ENCODE measurements at places on chromosomes 1 and 21.

- DNase-seq, result no peak
Measured at GRCh38 chr1:34163792-34164731, 968 bp downstream of the CSMD2 start.

- DNase-seq, result no peak
Measured at GRCh38 chr1:48470950-48471690, 884 bp downstream of the SPATA6 start.

GRCh38 chr1:173383351-173383750, 93.8 kb upstream of the PRDX6 start:
- no peak for DNase-seq

GRCh38 chr1:245956225-245956624, 550.9 kb downstream of the SMYD3 start:
- peak; percentile 33 for DNase-seq

DNA sequence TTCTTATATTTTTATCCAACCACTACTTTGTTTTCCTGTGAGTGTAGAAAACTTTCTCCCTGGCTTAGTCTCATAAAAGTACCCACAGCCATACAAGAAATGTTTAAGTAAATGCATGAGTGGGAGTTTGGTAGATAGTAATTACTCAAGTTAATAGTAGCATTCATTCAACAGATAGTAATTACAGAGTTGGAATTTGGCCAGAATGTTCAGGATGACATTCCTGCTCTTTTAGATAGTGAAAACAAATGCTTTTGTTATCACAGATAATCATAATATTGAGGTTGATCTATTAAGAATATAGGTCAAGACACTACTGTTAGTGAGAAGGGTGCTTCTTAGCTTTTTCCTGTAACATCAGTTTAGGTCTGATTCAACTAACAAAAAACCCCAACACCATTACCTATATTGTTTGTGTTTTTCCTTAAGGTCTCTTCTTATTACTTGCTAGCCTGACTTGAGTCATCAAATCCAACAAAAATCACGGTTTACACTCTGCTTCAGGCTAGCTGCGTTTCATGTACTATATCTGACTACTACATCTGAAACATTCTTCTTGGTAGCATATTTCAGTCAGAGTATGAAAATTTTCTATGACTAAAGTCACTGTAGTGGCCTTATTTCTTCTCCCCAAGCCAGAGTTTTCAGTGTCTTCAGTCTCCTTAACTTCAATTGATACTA, 163.7 kb downstream of the HS2ST1 start:
- no peak for DNase-seq

- no peak for DNase-seq
Measured at GRCh38 chr1:8197493-8198282, 120.2 kb upstream of the SLC45A1 start.

DNA sequence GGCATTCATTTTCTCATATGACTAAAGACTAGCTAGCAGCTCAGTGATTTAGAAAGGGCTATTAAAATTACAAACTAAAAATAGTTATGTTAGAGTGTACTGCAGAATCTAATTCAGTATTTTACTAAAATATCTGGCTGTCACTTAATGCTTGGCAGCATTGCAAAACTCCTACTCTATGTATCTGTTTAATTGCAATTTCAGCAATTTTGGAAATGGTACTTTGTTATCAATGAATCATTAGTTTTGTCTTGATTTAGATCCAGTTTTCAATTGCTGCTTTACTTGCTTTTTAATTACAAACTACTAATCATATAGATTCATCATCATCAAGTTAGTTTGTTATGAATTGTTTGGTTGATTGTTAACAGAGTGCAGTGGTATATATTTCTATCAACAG, 19.2 kb downstream of the C1orf87 start:
- no peak for DNase-seq

DNA sequence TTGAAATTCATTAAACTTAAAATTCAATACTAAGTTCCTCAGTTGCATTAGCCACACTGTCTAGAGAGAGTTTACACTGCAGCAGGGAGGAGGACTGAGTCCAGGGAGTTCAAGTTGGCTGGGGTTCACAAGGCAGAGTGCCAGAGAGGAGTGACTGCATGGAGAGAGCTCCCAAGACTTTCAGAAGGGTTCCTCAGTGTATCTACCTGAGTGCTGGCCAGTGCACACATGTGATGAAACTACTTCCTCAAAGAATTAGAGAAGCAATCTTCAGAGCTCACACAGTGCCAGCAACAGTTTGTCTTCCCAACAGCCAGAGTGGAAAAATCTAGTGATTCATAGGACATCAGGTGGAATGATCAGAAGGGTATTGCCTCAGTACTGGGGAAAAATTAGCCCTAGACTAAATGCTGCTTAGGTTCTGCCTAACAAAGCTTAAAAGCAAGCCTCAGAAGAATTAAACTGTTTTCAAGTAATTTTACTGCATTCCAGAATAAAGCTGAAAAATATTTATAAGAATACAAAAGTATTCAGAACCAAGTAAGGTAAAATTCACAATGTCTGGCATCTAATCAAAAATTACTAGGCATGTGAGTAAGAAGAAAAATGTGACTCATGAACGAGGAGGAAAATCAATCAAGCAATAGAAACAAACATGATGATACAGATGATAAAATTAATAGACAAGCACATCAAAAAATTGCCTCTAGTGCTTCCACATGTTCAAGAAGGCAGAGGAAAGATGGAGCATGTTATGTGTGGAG, 10.4 kb upstream of the WNT3A start:
- no peak for DNase-seq

Measured in activated CD4-positive, CD25-positive, alpha-beta regulatory T cell treated with anti-CD3 and anti-CD28 coated beads, Interleukin-2, amount 50 U/mL, for 16 hours (primary cell).